ENCODE measurements at places on chromosomes 5 and 9.
A peak's percentile ranks its signal among the peaks of the same experiment; 100 is the strongest.

DNA sequence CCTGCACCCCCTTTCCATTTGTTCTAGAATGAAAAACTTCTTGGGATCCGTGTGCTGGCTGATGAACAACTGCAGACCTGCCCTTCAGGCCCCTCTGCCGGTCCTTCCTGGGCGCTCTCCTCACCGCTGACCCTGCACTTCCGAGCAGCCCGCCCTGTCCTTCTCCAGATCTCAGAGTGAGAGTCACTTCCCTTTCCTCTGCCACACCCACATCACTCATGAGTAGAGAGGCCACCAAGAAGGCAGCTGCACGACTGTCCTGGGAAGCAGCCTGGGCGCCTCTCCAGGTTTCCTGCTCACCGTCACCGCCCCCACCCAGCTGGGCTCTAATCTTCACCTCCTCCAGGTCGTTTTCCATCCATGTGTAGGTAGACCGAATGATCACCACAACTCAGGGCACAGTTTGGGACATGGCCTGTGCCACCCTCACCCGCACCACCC, 35.0 kb upstream of the NSMF start:
- DNase-seq = no peak

- DNase-seq = no peak
These were observed 16.3 kb upstream of the LAMC3 start for GRCh38 chr9:130992682-130993032.

- DNase-seq = no peak
These were observed 41.7 kb downstream of the B4GALT1 start for GRCh38 chr9:33125461-33125860.

- no peak for DNase-seq
These were observed 13.2 kb upstream of the C5orf58 start for GRCh38 chr5:170219615-170220014.

GRCh38 chr5:134077926-134078580, 36.4 kb upstream of the TCF7 start:
- DNase-seq = no peak

- DNase-seq = no peak
These were observed 3.8 kb downstream of the TLE4 start for GRCh38 chr9:79575547-79575946.

GRCh38 chr9:16058131-16058549, 505.3 kb downstream of the CCDC171 start:
- DNase-seq = no peak

DNA sequence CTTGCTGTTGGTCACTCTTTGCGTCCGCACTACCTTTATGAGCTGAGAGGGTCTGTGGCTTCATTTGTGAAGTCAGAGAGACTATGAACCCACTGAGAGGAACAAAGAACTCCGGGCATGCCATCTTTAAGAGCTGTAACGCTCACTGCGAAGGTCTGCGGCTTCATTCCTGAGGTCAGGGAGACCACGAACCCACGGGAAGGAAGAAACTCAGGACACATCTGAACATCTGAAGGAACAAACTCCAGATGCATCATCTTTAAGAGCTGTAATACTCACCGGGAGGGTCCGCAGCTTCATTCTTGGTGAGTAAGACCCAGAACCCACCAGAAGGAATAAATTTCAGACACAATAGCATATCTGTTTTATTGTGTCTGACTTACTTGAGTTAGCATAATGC, 19.2 kb downstream of the GCNT1 start:
- DNase-seq = no peak

- DNase-seq = peak; percentile 30
These were observed 2.9 kb upstream of the PAX5 start for GRCh38 chr9:37036776-37037502.

GRCh38 chr5:172339264-172340180, 56.0 kb upstream of the UBTD2 start:
- DNase-seq = no peak

DNA sequence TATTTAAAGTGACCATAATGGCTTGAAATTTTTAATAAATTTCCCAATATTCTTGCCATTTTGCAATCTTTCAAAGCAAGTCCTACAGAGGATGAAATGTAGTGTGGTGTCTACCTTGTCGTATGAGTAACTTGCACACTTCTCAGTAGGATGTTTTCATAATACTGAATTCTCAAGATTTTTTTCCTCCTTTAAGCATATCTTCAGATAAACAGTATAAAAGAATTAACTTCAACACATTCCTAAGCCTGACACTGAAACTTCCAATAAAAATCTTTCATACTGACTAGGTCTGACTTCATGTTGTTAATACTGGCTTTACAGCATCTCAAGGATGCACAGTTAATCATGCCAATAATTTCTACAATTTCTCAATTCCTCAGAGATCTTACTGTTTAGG, 62.0 kb downstream of the DROSHA start:
- no peak for DNase-seq

GRCh38 chr5:157934600-157934999, 75.7 kb upstream of the CLINT1 start:
- no peak for DNase-seq

DNA sequence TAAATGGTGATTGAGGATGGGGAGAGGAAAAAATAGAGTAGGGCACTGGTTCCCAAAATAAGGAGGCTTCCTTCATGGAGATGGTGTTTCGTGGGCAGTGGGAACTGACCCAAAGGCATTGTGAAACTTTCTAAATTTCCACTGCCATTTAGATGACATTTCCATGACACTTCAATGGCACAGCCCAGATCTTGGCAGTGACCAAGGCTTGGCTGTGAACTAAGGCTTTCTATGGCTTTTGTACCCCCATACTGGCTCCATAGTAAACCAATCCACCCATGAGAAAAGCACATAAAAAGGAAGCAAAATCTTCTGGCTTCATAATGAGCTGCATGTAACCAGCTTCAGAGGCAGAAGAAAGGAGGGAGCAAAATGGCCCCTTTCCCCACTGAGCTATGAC, 321.0 kb upstream of the TLE4 start:
- DNase-seq = no peak

GRCh38 chr5:80622756-80623155, 31.7 kb upstream of the MSH3 start:
- no peak for DNase-seq

- no peak for DNase-seq
These were observed 797 bp downstream of the FAM78A start for GRCh38 chr9:131275332-131276093.

- no peak for DNase-seq
These were observed 13.0 kb downstream of the SLC25A25 start for GRCh38 chr9:128081056-128081455.

DNA sequence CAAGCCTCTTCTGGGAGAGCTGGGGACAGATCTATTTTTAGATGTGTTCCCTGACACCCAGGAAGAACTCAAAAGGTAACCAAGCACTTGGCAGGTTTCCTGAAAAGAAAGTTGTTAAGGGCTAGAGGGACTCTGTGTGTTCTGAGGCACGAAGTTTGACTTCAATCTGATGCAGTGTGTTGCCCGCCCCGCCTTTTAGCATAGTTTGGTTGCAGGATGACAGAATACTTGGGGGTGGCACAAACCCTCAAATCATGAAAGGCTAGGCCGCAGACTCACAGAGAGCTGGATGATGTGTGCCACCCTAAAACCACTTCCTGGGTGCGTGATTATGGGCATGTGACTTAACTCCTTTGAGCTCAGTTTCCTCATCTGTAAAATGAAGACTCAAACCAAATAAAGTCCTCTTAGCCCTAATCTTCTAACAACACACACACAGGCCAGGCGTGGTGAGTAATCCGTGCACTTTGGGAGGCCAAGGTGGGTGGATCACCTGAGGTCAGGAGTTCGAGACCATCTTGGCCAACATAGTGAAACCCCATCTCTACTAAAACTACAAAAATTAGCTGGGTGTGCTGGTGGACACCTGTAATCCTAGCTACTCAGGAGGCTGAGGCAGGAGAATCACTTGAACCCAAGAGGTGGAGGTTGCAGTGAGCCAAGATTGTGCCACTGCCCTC, 12.8 kb upstream of the NDFIP1 start:
- no peak for DNase-seq

GRCh38 chr9:26508897-26509296, 383.7 kb downstream of the CAAP1 start:
- no peak for DNase-seq

DNA sequence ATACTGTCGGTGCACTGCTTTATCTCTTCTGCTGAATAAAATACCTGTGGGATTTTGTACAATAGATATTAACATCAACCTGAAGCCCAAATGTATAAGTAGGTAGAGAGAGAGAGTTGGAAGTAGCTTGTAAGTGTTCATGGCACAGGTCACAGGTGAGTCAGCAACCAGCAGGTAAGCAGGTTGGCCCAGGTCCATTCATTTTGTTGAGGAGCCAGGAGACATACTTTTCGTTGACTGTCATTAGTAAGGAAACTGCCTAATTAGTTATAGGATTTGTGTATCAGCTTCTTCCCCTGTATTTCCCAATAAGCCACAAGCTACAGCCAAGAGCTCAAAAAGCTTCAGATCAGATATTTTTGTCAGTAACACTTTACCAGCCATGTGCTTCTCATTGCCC, 650.8 kb downstream of the IRX1 start:
- no peak for DNase-seq

GRCh38 chr9:79945016-79945415, 373.3 kb downstream of the TLE4 start:
- DNase-seq = no peak

DNA sequence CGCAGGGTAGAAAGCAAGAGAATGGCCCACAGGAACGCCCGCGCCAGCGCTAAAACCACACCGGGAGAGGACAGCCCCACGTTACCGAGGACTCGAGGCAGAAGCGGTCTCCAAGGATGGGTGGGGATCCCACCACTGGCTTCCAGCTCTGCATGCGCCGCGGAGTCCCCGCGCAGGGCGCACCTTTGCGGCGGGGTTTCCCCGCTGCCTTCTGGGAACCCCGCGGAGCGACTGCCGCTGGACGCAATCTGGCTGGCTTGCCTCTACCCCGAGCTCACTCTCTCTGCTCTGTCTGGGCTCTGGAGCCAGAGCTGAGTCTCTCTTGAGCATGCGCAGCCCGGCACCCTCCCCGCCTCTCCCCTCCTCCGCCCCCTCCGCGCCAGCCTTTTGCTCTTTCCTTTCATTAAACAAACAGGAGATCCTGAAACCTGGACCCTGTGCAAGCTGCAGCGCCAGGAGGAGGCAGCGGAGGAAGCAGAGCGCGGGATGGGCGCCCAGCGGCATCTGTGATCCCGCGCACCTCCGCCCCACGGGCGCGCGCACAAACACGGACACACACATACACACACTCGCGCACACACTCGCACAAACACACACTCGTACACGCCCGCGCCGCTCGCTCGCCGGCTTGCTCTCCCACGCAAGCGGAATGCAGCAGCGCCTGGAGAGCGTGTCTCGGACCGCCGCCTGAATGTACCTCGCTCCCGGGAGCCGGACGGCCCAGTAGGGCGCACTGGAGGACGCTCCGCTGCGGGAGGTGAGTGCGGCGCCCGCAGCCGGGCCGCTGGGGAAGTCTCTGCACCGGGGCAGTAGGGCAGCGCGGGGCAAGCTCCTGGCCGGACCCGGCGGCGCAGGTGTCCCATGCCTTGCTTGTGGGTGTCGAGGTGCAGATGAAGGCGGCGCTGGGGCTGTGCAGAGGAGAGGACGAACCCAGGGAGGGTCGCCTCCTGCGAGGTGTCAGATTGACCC, at the start of gene PLPPR1:
PLPPR1 (plus strand) TSS at position 382 of the 969 bp plus-strand sequence.
- DNase-seq = peak; percentile 59

GRCh38 chr5:136330353-136331038, 34.8 kb downstream of the TRPC7 start:
- no peak for DNase-seq

- DNase-seq = no peak
These were observed 37.8 kb upstream of the ANKRD34B start for GRCh38 chr5:80607832-80608231.

- DNase-seq = no peak
These were observed 1.3 kb upstream of the DND1 start for GRCh38 chr5:140674629-140675028.

DNA sequence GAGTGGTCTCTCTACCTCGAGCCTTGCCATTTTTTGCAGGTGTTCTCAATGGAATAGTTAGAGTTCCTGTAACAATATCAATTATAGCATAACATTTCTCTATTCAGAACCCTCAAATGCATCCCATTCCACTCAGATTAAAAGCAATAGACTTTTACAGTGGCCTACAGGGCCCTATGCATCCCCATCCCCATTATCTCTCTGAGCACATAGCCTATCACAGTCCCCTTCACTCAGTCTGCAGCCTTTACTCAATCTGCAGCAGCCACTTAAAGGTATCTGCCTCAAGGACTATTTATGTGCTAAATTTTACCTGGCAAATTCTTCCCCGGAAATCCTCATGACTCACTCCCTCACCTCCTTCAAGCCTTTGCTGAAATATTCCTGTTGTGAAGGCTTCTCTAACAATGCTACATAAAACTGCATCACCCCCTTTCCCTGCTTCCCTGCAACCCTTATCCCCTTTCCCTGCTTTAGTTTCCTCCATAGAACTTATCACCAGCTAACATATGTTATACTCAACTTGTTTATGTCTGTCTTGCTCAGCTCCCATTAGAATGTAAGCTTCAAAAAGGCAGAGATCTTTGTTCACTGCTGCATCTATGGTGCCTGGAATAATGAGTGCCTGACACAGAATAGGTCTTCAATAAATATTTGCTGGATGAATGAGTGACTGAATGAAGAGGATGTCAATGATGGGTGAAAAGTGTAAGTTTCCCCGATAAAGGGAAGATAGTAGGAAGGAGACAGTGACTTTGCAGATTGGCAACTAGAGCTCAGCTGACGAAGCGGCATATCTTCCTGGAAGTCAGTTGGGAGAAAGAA, 54.1 kb upstream of the ZNF366 start:
- no peak for DNase-seq

GRCh38 chr9:8760000-8760767, 960.6 kb upstream of the DMAC1 start:
- DNase-seq = no peak

DNA sequence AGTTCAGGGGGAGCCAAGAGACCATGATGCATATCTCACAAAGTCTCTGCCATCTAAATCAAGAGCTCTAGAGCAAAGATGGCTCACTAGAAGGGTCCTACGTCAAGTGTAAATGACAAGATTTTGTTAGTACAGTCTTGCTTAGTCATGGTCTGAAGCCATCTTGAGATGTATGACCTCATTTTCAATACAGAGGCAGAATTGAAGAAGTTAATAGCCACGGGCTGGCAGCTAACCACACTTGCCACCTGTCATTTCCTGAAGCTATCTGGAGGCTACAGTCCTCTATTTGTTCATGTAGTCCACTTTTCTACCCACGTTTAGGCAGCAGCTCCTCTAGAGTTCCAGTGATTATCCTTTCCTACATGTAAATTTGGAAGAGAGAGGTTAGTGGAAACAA, 231.7 kb upstream of the CDH12 start:
- no peak for DNase-seq

All from Caco-2 (cell line).